Right ventricle myocardium superior (tissue), 1 donor: ENCODE measurements at places on chromosomes 1 and 21.
A peak's percentile ranks its signal among the peaks of the same experiment; 100 is the strongest.

DNA sequence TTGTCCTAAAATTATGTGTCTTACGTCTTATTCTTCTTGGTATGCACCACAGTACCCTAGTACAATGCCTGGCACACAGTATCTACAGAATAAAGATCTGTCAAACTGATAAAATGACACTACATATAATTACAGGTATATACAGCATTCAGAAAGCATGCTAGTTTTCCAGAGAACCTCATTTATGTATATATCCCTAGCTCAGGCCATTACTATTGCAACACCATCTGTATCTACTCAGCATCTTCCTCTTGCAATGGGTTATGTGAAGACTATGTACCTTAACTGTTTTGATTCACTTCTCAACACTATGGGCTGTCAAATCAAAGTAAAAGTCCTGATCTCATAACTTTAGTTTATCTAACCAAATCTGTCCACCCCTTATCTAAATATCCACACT is 58.5 kb upstream of the GUCA2A start:
- no peak for DNase-seq

DNA sequence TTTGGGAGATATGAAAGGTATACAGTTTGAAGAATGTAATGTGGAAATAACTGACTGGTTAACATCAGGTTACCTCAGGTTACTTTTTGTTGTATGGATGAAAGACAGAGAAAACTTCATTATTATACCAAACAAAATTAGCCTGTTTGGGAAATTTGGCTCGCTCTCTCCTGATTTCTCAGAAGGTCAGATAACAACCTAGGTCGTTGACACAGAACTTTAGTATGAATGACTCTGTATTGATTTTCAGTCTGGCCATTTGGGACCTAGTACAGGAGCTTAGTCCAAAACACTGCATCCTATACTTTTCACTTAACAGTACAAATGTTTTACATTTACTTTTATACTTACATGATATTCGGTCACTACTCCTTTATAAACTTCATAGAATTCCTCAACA is 128.3 kb downstream of the ATP1B1 start:
- DNase-seq, result no peak

- peak; percentile 44 for DNase-seq
These were observed 33.6 kb downstream of the AHDC1 start for GRCh38 chr1:27570356-27570755.

- no peak for DNase-seq
These were observed 14.1 kb upstream of the MYOG start for GRCh38 chr1:203099805-203100515.

GRCh38 chr1:155909894-155910293 is 1.3 kb downstream of the RIT1 start:
- DNase-seq, result no peak

DNA sequence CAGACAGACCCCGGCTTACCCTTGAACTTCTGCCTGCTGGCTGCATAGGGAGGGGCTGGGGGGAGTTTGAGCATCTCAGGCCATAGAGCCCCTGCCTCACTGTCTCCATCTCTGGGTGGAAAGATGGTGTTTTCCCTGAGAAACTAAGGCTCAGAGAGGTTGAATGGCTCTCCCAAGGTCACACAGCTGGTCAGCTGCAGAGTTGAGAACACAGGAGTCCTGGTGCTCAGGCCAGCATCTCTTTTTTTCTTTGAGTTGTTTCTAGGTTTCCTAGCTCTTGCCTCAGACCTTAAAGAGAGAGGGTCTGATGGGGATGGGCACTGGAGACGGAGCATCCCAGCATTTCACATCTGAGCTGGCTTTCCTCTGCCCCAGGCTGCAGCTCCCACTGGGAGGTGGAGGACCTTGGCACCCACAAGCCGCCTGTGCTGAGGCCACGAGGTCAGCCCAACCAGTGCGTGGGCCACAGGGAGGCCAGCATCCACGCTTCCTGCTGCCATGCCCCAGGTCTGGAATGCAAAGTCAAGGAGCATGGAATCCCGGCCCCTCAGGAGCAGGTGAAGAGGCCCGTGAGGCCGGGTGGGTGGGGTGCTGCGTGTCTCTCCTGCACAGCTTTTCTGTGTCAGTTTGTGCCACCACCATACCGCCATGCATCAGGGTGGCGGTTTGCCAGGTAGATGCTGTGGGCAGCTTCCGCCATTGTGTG is 21.8 kb downstream of the PCSK9 start:
- DNase-seq, result no peak

- no peak for DNase-seq
These were observed 60.2 kb downstream of the PRRC2C start for GRCh38 chr1:171545523-171545922.

DNA sequence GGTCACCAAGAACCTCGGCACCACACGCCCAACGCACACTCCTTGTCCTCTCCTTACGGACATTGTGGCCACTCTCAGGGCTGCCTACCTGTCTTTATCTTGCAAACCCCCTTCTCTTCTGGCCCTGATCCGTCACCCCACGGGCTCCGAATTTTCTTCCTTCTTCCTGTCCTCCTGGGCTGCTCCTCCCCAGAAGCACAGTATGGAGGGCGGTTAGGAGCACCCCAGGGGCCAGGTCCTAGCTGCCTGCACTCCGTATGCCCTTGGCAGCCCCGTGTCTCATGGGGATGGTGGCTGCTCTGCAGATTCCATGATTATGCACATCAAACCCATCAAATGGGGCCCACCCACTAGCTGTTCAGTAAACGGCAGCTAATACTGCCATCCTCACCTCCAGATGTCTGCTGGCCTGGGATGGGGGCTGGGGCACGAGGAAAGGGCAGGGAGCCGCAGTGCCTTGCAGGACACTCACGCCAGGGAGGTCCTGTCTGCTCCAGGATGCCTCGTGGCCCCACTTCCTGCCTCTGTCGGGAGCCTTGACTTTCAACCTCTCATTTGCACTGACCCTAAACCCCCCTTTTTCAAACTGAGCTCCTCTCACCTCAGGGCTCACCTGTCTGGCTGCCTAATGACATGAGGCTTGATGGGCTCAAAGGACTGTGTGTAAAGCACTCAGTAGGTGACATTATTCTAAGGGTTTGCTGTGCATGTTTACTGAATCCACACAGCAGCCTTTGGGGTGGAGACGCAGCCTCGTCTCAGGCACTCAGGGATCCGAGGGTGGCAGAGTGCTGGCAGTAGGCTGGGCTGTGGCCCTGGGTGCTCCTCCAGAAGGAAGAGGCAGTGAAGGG is 4.4 kb downstream of the TTC34 start:
- DNase-seq, result peak; percentile 16

GRCh38 chr1:43996733-43997115 is 5.3 kb downstream of the CCDC24 start:
- no peak for DNase-seq

- no peak for DNase-seq
These were observed 26.6 kb downstream of the CLIC6 start for GRCh38 chr21:34695434-34695833.

- DNase-seq, result no peak
These were observed 197.8 kb downstream of the MATN1 start for GRCh38 chr1:30525631-30525970.

DNA sequence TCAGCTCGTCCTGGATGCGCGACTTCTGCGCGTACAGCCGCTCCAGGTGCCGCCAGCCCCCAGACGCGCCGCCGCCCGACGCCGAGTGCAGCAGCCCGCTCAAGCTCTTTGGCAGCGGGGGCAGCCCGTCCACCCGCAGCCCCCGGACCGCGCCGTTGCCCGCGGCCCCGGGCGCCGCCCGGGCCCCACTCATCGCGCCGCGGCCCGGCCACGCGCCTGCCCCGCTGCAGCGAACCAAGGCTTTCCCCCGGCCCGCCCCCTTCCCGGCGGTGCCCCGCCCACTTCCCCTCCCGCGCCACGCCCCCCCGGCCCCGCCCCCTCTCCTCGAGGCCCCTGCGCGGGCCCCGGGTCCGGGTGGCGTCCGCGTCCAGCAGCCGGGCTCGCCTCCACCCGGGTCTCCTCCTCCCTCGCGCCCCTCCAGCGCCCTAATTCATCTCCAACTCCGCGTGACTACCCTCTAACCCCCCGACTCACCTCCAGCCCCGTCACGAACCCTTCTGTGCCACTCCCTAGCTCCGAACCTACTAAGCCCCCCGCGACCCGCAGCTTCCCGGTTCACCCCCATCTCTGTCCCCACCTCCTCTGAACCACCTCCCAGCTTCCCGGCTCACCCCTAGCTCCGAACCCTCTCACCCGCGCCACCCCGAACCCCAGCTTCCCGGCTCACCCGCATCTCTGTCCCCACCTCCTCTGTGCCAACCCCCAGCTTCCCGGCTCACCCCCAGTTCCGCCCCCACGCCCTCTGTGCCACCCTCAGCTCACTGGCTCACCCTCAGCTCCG is at the start of gene FAM89A:
Gene FAM89A, minus strand, starts transcription at position 236 of the 781 bp plus-strand sequence. Its CDS starts 43 bp downstream, at position 193.
- peak; percentile 72 for DNase-seq

GRCh38 chr21:32537569-32537881 is 47.8 kb downstream of the TCP10L start:
- no peak for DNase-seq

- DNase-seq, result no peak
These were observed 57.1 kb downstream of the ERG start for GRCh38 chr21:38441153-38441552.

- DNase-seq, result no peak
These were observed 144.2 kb downstream of the SYT2 start for GRCh38 chr1:202565890-202566602.

DNA sequence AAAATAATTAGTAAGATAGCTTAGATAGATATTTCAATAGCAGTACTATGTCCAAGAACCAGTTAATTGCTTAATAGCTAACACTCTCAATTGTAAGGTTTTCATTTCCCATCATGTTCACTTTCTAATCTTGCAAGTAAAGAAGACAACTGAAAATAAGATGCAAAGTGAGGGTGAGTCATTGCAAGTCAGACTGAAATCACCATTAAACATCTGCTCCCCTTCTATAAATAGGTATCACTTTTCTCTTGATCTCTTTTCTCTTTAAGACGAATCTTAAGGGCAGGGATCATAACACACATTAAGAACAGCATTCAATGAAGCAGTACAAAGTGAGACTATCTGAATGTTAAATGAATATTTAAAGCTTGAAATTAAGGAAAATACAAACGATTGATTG is 40.4 kb downstream of the UBR4 start:
- no peak for DNase-seq

GRCh38 chr1:88169139-88169538 is 514.9 kb upstream of the PKN2 start:
- DNase-seq, result no peak

GRCh38 chr21:44834951-44835646 is 17.2 kb upstream of the SUMO3 start:
- no peak for DNase-seq

- no peak for DNase-seq
These were observed 383.4 kb downstream of the USP25 start for GRCh38 chr21:16113052-16113715.

- peak; percentile 73 for DNase-seq
These were observed 905 bp downstream of the BTBD19 start for GRCh38 chr1:44808938-44809917.

DNA sequence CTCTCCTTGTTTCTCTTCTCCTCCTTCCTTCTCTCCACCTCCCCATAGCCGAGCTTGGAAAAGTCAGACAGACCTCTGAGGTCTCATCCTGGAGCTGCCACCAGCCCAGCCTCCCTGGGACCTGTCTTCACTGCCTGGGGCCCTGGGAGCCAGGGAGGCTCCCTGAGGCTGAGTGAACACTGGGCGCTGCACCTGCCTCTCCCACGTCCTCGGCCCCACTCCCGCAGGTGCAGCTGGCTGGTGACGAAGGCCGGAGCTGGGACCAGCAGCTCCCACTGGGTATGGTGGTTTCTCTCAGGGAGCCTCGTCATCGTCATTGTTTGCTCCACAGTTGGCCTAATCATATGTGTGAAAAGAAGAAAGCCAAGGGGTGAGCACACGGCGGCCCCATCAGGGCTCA is 5.3 kb downstream of the TNFRSF14 start:
- no peak for DNase-seq

DNA sequence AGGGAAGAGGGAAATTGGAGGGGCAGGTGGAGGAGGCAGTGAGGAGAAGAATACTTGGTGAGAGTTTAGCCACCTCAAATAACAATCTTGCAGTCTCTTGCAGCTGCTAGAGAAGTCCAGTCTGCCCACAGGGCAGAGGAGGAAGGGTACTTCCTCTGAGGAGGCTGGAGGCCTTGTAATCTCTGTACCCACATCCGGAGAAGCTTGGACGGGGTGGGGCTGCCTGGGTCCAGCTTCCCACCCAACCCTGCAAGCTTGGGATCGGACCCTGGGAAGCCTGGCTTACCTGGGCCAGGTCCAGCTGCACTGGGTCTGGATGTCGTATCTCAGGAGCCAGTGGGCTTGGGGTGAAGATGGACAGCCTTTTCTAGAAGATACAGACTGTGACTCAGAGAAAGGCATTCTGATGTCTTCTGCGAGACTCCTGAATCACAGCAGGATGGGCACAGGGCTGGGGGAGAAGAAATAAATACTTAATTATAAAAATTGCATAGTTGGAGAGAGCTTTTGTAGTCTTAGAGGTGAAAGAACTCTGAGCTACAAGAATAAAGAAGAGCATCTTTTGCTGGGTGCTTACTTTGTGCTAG is 111.8 kb upstream of the JUN start:
- no peak for DNase-seq

DNA sequence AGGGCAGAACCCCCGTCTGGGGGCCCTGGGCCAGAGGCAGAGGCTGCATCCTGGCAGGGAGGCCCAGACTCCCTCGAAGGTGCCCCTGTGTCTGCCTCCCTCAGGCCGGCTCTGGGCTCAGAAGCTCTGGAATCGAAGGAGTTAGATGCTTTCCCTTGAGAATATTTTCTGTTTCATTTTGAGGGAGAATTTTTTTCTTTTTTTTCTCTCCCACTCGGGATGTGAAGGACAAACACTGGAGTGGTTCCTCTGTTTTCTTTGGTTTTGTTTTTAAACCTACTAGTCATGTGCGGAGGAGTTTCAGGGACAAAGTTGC is 44.7 kb downstream of the PRDM16 start:
- DNase-seq, result no peak

DNA sequence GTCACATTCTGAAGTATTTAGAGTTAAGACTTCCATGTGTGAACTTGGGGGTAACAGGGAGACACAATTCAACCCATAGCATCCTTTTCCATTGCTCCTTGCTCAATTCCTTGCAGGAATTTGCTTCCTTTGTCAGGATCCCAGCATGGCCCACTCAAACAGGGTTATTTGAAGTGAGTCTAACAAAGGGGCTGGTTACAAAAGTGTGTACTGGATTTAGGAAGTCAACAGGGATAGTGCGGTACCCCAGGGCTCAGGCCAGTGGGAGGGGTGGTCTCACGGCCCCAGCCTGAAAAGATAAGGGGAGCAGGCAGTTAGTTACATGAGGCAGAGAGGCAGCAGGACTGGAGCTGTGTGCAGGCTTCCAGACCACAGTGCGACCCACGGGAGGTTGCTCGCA is 14.4 kb downstream of the LRRC38 start:
- DNase-seq, result no peak

- no peak for DNase-seq
These were observed 163.4 kb upstream of the USP24 start for GRCh38 chr1:55378582-55378981.

GRCh38 chr1:14681182-14681581 is 82.7 kb downstream of the KAZN start:
- DNase-seq, result no peak
